ENCODE measurements at places on chromosomes 13 and 19.

DNA sequence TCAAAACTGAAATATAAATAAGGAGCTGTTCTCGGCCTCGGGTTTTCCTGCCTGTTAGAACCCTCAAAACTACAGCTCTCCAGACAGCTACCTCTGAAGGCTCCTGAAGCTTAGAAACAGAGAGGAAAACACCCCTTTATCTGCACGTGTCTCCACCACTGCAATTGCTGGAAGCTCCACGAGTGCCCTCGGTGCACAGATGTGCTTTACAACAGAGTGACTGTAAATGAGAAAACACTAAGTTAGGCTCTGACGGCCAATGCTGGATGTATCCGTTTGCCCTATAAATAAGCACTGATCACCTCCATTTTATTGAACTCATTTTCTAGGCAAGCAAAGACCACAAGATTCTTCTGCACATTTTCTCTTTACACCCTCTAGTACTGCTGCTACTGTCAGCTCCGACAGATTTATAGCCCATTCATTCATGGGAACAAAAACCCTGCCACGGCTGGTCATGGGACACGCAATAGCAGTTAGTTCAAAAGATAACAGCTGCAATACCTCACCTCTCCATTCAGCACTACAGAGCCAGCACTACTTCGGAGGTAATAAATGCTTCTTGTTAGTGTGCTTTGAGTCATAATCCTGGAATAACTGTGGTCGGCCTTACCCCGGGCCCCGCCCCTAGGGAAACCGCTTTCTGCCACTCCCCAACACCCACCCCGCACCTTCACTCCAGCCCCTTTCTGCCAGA, 241.1 kb upstream of the ZNF507 start:
- DNase-seq, result no peak

DNA sequence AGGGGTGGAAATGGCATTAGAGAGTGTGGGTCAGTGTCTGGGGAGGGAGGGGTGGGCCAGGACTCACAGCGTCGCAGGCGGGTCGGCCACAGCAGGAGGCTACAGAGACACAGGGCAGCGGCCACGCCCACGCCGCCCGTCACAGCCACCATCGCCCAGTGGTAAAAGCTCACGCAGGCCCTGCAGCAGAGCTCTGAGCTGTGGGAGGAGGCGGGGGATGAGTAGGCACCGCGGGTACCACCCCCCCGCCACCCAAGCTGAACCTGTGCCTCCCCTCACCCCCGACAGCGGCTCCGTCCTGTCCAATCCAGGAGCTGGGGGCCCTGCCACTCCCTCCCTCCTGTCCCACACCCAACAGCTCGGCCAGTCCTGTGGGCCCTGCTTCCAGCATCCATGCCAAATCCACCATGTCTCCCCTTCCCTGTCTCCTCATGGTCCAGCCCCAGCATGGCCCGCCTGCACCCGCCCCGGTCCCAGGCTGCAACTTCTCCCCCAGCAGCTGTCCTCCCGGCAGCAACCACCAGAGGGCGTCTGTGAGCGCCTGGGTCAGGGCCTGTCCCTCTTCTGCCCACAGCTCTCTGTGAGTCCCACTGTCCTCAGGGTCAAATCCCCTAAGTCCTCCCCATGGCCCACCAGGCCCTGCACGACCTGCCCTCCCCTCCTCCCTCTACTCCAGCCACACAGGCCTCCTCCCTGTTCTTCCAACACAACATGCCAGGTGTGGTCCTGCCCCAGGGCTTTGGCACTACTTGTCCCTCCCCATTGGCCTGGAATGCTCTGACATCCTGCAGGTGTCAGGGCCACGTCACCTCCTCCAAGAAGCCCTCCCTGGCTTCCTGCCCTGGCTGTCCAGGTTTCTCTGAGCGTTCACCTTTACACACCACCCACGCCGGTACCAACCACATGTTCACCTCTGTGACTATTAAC, 6.0 kb downstream of the TEKTIP1 start:
- DNase-seq, result peak; percentile 68

DNA sequence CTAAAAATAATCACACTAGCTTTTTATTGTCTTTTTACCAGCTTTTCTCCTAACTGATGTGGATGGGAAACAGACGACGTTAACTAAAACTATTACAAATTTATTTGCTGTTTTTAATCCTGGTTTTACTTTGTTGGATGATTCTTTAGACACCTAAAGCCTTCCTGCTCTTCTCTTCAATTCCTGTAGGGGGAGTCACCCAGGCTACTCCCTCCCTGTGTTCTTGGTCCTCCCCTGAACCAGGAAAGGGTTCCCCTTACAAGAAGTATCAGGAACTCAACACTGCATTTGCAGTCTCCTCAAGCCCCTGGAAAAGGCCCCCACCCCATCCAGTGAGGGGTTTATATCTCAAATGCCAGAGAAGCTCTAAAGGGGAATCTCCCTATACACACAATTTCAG, 206.1 kb downstream of the SUCLA2 start:
- no peak for DNase-seq

DNA sequence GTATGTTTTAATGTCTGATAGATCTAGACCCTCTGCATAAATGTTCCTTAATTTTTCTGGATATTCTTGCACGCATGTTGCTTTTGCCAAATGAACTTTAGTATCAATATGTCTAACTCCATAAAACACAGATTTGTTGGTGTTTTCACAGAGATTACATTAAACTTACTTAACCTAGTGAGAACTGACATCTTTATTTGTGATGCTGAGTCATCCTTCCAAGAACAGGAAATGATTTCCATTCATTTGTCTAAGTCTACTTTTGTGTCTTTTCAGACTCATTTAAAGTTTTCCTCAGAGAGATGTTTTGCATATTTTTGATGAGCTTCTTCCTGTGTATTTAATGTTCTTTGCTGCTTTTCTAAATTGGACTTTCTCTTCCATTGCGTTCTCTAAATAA, 184.0 kb downstream of the SLC7A1 start:
- DNase-seq, result no peak

DNA sequence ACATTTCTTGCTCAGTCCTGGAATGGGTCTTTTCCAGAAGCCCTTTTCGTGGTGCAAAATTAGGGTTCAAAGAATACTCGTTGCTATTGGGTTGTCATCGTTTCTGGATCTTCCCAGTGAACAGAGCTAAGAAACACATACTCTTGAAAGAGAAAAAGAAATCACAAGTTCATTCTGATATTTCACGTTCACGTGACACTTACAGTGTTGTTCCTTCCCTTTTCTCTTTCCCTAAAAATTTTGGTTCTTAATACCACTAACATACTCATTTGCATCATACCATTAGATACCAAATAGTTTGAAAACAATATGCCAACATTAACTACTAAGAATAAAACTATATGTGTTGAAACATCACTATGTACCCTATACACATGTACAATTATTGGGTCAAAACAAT, 13.4 kb upstream of the GTF2F1 start:
- DNase-seq, result no peak

- DNase-seq, result no peak
Measured at GRCh38 chr13:40024204-40024966, 368.9 kb downstream of the COG6 start.

GRCh38 chr13:110472904-110473563, 88.5 kb downstream of the RAB20 start:
- DNase-seq, result peak; percentile 32

DNA sequence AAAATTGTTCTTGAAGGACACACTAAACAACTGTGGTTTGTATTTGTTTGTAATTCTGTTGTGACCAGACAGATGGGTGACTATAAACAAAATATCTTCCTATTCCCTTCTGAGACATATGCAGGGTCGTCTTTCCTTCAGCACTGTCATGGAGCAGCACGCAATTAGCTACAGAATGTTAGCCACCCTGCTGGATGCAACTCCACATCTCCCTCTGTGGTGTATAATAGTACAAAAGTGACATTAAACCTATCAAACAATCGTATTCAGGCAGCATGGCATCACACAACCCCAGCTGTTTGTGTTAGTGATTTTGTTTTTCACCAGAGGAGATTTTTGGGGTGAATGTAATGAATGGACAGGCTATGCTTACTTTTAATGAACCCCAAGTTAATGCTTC, 146.2 kb downstream of the GPC6 start:
- no peak for DNase-seq

DNA sequence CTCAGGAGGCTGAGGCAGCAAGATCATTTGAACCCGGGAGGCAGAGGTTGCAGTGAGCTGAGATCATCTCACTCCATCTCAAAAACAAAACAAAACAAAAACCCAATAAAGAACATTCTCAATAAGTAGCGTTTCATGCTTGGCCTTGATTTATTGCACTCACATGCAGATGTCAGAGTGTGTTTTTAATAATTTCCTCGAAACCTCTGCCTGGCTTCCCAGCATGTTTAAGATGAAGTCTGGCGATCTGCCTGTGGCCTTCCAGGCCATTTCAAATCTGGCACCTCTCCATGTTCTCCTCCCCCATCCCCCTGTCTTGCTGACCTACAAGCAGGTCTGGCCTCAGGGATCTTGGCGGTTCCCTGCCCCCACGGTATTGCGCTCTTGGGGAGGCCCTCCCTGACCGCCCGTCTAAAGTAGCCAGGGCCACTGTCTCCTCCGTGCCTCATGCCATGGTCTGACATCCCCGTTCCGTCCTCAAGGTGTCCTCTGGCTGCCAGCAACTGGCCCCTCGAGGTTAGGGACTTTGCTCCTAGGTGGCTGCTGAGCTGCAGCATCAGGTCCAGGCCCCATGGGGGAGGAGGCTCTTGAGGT, 1.6 kb downstream of the WDR88 start:
- DNase-seq, result no peak

DNA sequence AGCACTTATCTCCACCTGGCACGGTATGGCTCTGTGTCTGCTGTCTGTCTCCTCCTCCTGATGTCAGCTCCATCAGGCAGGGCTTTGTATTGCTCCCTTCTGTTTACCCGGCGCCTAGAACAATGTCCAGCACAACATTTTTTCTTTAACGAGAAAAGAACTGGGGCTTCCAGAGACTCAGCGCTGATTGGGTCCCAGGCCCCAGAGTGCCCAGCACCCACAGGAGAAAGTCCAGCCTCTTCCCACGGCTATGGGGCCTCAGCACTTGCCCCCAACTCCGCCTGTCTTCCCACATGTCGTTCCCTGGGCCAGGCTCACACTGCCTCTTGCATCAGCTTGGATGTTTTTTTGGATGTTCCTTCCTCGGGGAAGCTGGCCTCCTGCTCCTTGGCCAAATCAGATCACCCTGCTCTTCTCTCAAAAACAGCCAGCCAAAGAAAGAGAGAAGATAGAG, 6.9 kb downstream of the MYPOP start:
- no peak for DNase-seq

DNA sequence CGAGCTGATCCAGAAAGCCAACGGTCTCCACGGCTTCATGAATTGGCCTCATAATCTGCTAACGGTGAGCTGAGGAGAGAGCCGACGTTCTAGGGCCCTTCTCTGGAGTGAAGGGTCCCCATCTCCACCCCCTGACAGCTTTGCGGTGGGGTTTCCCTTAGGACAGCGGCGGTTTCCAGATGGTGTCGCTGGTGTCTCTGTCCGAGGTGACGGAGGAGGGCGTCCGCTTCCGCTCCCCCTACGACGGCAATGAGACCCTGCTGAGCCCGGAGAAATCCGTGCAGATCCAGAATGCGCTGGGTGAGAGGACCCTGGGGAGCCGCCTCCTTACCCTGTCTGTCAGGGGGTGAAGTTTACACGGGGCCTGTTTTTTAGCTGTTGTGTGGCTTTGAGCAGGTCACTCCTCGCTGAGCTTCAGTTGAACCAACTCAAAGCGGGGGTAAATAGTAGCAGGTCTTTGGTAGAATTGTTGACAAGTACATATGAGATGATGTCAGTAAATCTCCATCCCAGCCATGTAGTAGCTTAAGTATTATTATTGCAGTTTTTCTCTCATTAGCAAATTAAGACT, 801 bp downstream of the QTRT1 start:
- peak; percentile 62 for DNase-seq

- no peak for DNase-seq
Measured at GRCh38 chr13:31462766-31463165, 263.0 kb downstream of the B3GLCT start.

DNA sequence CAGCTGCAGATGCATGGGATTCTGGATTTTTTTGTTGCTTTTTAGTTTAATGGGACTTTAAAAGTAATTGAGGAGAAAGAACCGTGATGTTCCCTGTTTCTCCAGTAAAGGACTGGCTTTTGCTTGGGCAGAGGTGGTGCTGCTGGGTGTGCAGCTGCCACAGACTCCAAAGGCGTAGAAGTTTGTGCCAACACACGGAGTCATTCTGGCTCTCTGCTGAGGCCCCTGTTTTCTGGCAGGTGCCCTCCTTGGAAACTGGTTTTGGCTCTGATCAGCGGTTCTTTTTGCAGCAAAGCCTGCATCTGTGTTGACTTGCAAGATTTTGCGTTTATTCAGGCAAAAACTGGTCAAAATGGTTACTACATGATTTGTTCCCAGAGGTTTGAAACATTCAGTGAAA, 16.0 kb upstream of the QTRT1 start:
- no peak for DNase-seq

- DNase-seq, result no peak
Measured at GRCh38 chr13:59747529-59747928, 416.2 kb downstream of the DIAPH3 start.

DNA sequence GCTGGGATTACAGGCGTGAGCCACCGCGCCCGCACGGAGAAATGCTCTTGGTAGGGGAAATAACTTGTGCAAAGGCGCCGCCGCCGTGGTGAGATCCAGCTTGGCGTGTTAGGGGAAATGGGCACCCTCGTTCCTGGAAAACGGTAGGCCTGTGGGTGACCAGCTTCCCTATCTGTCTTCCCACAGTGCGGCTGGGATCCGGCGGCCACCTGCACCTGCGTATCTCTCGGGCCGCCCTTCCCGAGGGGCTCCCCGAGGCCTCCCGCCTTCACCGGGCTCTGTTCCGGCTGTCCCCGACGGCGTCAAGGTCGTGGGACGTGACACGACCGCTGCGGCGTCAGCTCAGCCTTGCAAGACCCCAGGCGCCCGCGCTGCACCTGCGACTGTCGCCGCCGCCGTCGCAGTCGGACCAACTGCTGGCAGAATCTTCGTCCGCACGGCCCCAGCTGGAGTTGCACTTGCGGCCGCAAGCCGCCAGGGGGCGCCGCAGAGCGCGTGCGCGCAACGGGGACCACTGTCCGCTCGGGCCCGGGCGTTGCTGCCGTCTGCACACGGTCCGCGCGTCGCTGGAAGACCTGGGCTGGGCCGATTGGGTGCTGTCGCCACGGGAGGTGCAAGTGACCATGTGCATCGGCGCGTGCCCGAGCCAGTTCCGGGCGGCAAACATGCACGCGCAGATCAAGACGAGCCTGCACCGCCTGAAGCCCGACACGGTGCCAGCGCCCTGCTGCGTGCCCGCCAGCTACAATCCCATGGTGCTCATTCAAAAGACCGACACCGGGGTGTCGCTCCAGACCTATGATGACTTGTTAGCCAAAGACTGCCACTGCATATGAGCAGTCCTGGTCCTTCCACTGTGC, 2.4 kb downstream of the GDF15 start:
- peak; percentile 90 for DNase-seq

GRCh38 chr13:113121183-113121927, 1.2 kb upstream of the F10 start:
- no peak for DNase-seq

GRCh38 chr13:23966221-23966690, 69.0 kb upstream of the C1QTNF9B start:
- no peak for DNase-seq

- DNase-seq, result peak; percentile 61
Measured at GRCh38 chr13:52128714-52129700, at the start of gene NEK5. TSS of gene NEK5 (minus strand) at chr13:52129073. CDS start at chr13:52127482, 1,591 bp downstream.
